ENCODE measurements at places on chromosomes 2 and 18.

DNA sequence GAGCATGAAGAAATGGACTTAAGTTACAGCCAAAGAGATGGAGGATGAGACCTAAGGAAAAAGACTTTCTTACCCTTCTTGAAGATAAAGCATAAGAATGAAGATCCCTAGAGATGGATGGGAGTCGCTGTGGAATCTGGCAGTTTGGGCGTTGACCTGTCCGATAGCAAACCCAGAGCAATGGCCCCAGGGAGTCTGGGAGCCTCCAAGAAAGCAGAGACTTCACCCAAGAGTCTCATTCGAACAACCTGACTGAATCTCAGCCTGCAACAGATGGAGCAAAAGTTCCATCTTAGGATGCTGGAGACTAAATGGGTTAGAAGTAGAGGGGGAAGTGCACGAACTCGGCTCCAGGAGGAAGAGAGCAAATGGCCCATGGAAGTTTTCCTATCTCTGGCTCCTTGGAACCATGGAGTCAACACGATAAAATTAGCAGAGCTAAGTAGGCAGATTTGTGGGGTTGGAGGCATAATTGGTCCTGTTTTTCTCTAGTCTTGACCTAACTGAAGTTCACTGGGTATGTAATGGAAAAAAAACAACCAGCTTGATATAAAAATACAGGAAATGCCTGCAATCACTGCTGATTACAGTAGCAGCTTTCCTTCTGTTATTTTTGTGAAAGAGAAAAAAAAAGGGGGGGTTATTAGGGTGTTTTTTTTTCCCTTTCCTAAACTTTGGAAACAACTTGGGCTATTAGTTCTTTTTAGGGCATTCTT is 178.4 kb upstream of the EPAS1 start:
- DNase-seq: no peak

DNA sequence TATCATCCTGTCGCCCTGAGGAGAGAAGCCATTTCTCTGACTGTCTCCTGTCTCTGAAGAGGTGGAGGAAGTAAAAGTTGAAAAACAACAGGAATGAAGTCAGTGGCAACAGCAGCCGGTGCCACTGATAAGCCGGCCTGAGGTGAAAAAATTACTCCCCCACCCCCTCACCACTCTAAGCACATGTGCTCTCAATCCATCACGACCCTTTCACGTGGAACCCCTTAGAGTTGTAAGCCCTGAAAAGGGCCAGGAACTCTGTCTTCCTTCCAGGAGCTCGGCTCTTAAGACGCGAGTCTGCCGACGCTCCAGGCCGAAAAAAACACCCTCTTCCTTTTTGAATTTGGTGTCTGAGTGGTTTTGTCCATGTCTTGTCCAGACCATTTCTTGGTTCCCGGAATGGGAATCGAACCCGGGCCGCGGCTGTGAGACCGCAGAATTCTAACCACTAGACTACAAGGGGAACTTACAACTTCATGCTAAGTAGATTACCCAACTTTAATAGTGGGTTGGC is 40.7 kb upstream of the TRIM43 start:
- DNase-seq: no peak

DNA sequence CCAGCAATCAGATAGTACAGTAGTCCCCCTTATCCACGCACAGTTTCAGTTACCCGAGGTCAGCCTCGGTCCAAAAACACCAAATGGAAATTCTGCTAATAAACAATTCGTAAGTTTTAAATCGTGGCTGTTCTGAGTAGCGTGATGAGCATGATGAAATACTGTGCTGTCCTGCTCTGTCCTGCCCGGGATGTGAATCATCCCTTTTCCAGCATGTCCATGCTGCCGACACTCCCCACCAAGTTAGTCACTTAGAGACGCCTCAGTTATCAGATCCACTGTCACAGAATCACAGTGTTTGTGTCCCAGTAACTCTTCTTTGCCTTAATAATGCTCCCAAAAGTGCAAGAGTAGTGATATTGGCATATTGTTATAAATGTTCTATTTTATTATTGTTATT is 62.1 kb downstream of the MEX3C start:
- no peak for DNase-seq

- DNase-seq: no peak
Observed at GRCh38 chr2:10237392-10238321, 65.0 kb upstream of the HPCAL1 start.

DNA sequence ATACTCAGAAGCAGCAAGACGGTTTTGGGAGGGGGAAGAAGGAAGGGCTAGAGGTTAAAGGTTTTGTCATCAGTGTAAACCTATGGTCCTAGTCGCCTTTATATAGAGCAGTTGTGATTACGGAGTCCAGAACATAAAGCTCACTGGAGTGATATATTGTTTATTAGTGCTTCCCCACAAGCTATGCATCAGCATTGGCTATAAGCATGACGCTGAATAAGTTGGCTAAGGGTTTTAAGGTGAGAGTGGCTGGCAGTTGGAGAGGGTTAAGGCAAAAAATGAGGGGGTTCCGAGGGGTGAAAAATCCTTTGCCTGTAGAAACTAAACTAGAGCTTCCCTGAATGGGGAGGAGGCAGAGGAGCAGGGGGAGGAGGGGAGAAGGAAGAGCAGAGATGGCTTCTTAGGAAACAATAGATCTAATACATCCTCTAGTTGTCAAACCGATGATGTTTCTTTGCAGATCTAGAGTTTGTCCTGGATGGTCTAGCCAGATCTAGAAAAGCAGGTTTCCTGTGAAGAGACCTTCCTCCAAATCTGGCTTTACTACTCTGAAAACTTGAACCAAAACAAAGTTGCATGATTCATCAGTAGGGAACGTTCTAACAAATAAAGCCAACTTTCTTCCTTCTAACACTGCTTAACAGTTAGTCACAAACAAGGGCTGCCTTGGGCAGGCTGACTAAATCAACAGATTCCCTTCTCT is 2.5 kb downstream of the KLF7 start:
- DNase-seq: peak; percentile 10

GRCh38 chr2:172488556-172488955 is 61.2 kb downstream of the ITGA6 start:
- DNase-seq: no peak

DNA sequence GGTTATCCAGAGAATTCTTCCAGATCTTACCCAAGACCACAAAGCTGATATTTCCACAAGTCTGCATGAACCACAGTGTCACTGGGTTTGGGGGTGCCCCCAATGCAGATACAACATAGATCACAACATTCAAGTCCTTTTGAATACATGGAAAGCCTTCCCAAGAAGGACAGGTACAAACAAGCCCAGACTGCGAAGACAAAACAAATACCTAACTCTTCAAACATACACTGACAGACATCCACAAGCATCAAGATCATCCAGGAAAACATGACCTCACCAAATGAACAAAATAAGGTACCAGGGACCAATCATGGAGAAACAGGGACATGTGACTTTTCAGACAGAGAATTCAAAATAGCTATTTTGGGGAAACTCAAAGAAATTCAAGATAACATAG is 93.1 kb downstream of the MDH1 start:
- DNase-seq: no peak

DNA sequence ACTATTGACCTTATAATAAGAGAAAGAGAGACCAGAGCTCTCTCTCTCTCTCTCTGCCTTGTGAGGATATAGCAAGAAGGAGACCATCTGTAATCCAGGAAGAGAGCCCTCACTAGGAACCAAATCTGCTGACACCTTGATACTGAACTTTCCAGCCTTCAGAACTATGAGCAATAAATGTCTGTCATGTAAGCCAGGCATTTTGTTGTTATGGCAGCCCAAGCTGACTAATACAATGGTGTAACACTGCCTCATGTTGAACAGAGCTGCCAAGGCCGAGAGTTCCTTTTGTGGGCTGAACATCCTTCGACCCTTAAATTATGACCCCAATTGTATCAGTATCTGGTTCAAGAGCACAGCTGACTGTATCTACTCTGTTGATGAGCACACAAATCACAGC is 108.0 kb downstream of the LRRC30 start:
- DNase-seq: no peak

DNA sequence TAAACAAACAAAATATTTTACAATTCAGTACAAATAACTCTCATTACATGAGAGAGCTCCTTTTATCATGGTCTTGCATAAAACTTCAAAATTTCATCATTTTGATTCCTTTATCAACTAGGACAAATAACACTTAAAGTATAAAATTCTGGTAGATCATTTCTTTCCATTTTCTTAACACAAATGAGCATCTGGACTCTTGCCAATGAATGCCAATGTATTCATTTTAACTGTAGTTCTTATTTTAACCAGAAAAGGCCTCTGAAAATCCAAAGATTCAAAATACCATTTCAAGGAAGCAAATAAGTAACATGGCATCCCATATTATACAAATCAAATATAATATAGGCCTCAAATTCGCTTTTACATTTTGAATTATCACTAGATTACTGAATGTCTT is 13.8 kb upstream of the POU3F3 start:
- no peak for DNase-seq

DNA sequence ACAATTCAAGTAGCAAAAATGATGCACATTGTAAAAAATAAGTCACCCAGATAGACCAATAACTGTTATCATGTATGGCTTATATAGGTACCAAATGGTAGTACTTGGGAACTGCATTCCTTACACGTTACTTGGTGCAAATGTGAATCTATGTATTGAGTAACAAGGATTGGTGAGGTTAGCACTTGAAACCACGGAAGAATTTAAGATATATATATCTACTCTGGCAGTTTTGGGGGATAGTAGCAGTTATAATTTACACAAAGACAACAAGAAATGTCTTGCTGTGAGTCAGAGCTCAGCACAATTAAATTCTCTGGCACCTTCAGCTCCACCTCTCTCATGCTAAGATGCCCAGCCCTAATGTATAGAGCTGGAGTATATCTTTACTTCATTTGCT is 359.4 kb upstream of the RAB12 start:
- no peak for DNase-seq

GRCh38 chr2:219280651-219281050 is 1.5 kb downstream of the DNAJB2 start:
- no peak for DNase-seq

- no peak for DNase-seq
Observed at GRCh38 chr18:13539050-13539449, 187.3 kb downstream of the FAM210A start.

- no peak for DNase-seq
Observed at GRCh38 chr2:223734346-223734745, 103.0 kb downstream of the AP1S3 start.

DNA sequence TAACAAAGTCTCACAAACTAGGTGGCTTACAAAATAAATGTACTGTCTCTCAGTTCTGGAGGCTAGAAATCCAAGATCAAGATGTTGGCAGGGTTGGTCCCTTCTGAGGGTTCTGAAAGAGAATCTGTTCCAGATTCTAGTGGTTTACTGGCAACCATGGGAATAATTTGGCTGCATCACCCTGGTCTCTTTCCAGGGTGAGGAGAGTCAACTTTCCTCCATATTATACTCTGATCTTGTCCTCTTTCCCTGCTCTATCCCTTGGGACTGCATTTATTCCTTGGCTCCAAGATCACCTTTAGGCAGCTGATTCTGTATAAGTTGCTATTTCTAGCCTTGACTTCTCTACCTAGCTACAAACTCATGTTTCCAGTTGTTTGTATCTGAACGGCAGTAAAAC is 35.2 kb downstream of the SLC40A1 start:
- DNase-seq: no peak

DNA sequence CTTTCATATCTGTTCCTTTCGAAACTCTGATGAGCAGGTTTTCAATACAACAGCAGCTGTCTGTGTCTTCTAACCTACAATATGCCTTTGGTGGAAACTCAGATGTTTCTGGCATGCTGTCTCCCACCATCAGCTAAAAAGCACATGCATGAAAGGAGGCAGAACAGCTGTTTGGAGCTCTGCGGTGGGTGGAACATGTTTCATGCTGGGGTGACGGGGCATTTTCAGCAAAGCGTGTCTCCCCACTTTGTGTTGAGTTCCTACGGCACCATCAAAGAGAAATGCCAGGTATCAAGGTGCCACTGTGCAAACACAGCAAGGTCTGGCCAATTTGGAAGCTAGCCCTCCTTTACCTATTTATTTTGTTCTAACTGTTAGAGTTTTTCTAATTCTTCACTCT is 290.1 kb downstream of the CLIP4 start:
- no peak for DNase-seq

DNA sequence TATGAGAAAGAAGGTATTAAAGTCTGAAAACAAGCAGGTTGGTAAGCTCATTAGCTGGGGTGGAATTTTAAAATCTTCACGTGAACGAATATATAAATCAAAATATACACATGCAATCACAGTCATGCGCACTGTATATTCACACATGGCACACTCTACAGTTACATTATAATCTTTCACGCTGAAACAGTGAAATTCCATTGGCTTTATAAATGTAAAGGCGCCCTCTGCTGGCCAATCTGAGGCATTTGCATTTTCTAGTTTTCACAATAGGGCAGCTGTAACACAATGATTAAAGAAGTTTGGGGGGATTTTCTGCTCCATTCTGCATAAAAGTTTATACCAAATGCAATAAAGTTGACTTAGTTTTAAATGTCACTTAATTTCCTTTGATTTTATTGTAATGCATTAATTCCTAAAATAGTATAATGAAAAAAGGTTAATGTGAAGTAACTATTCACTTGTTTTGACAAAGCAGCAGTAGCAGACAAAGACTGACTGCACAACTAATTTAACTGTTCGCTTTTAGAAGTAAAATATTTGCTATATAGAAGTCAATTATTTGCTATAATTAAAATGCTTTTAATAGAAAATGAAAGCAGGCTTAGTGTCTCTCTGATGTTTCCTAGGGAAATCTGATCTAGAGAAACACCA is 17.2 kb downstream of the IFIH1 start:
- DNase-seq: peak; percentile 29
